ENCODE measurements at places on chromosomes 3 and 15.

DNA sequence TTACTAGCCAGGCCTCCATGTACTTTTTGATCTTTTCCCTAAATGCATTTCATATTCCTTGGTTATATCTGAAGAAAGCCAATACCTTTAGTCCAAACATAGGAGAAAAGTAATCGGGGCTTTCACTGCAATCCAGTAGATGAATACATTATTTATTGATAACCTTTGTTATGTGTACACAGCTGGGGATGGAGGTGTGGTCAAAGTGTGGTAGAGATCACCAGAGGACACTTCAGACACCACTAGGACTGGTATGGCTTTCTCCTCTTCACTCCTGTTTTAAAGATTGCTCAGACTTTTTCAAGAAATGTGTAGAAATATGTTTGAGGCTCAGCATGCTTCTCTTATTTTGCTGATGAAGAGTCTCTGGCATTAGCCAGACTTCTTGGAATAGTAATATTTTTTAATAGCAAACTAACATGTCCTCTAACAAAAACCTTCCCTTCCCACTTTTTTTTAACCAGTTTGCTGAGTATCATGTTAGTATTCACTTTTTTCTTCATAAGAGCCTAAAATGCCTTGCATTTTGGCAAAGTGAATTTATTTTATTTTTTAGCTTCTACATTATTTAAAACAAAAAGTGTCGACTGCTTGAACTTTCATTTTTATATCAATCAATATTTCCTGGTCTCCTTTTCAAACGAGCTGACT, 65.6 kb upstream of the MBNL1 start:
- DNase-seq: no peak

- no peak for DNase-seq
Measured at GRCh38 chr15:70499791-70500190, 263.6 kb downstream of the UACA start.

DNA sequence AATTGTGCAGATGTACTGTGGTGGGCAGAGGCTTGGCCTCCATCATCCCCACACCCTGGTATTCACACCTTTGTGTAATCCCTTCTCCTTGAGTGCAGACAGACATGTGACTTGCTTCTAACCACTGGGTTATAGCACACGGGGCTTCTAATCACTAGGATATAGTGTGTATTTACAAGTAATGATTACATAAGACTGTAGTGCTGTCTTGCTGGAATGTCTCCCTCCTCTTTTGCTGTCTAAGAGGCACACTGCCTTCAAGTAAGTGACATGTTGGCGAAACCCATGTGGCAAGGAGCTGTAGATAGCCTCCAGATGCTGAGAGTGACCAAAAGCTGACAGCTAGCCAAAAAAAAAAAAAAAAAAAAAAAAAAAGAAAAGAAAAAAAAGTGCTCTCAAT, 542.7 kb upstream of the MDFIC2 start:
- no peak for DNase-seq

- no peak for DNase-seq
Measured at GRCh38 chr3:132784502-132785025, 62.4 kb upstream of the NPHP3 start.

- no peak for DNase-seq
Measured at GRCh38 chr3:140917772-140918171, 23.9 kb upstream of the SLC25A36 start.

GRCh38 chr3:159451067-159451466, 537.6 kb upstream of the IL12A start:
- DNase-seq: no peak

DNA sequence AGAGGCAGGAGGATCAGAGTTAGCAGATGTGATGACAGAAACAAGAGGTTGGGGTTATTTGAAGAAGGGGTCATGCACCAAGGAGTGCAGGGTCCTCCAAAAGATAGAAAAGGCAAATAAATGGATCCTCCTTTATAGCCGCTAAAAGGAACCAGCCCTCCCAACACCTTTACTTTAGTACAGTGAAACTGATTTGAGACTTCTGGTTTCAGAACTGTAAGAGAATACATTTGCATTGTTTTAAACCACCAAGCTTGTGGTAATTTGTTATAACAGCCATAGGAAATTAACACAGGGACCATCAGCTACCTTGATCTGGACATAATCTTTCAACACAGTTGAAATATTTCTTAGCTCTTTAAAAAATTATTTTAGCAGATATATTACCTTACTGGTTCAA, 166.6 kb downstream of the TIGIT start:
- no peak for DNase-seq

DNA sequence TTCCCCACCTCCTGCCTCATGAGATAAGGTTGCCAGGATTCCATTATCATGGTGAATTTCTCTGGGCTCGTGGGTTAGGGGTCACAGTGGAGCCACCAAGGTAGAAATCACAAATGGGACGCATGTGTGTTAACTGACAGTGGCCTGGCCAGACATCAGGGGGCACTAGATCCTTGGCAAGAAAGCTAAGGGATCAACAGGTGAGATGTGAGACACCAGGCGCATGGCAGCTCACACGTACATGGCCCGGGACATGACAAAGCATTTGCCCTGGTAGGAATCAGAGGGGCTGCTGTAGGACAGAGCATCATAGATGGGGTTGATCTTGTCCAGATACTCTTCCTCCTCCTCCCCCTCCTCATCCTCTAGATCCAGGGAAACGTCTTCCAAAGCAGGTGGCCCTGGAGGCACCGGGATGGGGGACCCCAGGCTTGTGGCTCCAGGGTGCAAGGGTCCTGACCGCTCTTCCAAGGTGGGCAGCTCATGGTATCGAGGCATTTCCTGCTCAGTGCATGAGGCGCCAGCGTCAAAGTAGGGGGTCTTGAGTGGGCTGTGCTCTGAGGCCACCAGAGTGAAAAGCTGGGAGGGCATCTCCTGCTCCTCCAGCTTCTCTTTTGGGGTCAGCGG, 24.6 kb downstream of the ZBED2 start:
- no peak for DNase-seq

GRCh38 chr3:138775254-138775595, 59.5 kb downstream of the PIK3CB start:
- DNase-seq: no peak

- no peak for DNase-seq
Measured at GRCh38 chr15:54960266-54960665, 236.5 kb downstream of the RSL24D1 start.

GRCh38 chr15:69502470-69503045, 49.9 kb downstream of the RPLP1 start:
- no peak for DNase-seq

GRCh38 chr3:197828-198491, 1.4 kb downstream of the CHL1 start:
- no peak for DNase-seq
